Lung microvascular endothelial cell (primary cell): ENCODE measurements at places on chromosomes 6 and 20.

- DNase-seq = no peak
Observed at GRCh38 chr6:18958146-18958545, 571.0 kb downstream of the RNF144B start.

DNA sequence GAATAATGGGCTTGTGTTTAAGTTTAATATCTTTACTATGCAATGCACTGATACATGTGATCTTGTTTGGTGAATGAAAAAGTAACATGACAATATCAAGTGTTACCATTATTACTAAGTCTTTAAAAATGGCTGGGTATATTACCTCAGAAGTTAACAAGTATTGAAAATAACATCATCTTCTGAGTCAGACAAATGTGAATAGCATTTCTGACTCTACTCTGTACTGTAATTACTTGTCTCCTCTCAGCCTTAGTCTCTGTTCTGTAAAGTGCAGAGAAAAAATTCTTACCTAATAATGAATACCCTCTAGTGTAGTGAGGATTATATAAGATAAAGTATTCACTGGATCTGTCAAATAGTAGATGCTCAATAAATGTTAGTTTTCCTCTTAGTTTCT lies 47.0 kb upstream of the GCLC start:
- DNase-seq = no peak

DNA sequence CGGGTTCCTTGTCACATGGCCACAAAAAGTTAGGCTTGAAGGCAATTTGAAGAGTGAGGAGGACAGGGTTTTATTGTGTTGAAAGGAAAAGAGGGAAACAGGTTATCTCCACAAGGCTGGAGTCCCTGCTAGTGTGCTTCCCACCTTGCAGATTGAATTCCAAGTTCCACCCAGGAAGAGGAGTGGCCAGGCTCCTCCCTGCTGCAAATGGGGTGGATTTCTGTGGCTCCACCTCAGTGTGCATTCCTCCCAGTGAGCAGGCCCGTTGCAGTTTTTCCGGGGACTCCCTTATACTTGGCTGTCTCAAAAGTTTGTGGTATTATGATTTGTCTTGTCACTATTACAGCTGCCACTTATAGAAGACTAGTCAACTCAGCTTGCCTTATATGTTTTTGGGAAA lies 281.8 kb upstream of the PLCB4 start:
- DNase-seq = no peak

DNA sequence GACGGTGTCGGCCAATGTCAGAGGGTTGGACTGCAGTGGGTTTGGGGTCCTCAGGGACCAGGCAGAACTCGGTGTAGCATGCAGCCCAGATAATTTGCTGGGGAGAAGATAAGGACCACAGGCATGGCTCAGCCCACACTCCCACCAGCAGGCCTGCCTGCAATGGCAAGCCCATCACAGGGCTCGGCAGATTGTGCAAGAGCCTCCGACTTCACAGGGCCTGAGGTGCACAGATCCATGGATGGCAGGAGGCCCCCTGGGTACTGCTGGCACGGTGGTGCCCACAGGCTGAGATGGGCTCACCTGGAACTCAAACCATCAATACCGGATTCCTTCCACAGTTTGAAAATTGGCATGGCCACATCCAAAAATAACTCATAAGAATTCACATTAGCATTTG lies 180.3 kb downstream of the TTLL2 start:
- no peak for DNase-seq

GRCh38 chr20:10476319-10476724 lies 41.2 kb downstream of the SLX4IP start:
- no peak for DNase-seq

DNA sequence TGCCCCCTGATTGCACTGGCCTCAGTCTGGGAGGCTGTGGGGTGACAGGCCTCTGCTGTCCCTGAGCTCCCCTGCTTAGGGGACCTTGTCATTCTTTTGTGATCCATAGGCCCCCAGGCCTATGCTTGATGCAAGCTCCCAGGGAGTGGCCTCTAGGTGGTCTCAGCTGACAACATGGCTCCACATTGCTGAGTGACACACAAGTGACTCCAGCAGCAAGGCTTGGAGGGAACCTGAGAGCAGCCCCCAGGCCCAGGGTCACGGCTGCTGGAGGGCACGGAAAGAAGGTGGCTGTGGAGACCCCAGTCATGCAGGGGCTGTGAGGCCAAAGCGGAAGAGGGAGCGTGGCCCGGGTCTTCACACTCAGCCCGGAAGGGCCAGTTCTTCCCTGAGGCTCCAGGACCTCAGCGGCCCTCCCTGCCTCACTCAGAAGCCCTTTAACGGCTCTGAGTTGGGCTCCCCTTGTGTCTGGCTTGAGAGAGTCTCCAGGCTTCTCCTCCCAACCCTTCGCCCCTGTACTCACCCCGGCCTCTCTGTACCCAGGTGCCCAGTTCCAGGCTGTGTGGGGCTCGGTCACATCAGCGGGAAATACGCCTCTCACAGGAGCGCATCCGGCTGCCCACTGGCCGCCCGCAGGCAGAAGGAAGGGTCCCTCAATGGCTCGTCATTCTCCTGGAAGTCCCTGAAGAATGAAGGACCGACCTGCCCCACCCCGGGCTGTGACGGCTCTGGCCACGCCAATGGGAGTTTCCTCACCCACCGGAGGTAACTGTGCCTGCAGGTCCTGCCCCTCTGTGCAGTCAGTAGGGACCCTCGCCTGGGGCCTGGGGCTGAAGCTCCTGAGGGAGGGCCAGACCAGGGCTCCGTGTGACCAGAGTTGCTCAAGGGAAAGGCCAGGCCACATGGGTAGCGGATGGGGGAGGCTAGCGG lies 23.7 kb upstream of the PCMTD2 start:
- DNase-seq = no peak

DNA sequence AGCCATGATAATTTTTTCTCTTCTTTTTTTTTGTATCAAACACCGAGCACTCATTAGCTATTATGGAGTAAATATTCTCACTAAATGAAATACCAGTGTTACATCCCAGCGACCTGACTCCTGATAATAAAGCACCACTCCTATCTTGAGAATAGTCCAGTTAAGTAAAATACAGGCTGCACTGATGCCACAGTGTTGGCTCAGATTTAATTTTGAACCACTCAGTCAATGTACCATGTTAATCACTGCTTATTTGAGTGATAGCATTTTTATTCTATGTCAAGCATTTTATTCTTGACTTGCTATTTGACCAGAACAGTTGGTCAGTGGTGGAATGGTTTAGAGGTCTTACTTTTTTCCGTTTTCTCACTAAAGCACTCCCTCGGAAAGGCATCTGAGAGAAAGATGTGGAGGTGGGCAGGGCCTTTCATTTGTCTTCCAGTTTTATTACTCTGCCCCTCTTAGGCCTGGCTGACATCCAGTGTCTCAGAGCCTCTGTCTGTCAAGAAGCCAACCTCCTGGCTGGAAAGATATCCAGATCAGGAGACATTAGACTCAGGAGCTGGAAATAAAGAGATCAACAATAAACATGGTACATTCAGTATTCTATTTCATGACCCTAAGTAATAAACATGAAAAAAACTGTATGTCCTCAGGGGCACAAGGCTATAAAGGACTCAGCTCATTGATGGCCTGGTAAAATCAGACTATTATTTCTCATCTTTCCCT lies 457.8 kb downstream of the EPM2A start:
- DNase-seq = no peak

- DNase-seq = peak; percentile 56
Observed at GRCh38 chr6:113859349-113860180, 2.4 kb downstream of the MARCKS start.

GRCh38 chr6:35051997-35052583 lies 89.0 kb downstream of the TCP11 start:
- no peak for DNase-seq

DNA sequence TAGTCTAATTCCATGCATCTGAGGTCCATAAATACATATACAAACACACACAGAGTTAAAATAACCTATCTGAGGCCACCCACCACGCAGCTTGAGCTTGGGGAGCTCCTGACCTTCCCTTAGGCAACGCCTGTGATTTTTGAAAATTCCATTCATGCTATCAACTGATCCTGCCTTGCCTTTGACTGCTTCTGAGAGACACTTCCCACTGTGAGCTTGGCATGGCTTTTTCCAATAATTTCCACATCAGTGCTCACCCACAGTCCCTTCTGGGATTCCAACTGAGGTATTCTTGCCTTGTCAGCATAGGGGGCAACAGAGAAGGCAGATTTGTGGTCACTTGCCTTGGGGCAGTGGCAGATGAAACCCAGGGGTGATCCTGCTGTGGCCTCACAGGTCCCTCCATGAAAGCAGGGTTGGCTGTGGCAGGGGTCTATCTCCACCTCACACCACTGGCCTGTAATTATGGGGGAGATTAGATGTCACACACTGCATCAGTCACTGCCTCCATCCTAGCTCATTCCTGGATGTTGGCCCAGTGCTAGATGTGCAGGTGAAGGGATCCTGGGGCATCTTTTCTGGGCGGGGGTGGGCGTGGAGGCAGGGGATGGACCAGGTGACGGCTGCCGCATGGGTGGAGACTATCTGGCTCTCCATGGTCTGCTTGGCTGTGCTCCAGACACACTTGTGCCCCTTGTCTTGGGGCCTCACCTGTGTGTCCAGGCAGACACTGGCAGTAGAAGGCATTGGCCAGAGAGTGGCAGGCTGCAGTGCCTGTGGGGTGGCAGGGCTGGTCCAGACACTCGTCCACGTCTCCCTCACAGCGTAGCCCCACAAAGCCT lies 11.2 kb upstream of the GPSM3 start:
- DNase-seq = no peak
